Bone marrow (tissue), 2 donors: ENCODE measurements at places on chromosomes 11 and 22.

- no peak for DNase-seq
These were observed 10.7 kb downstream of the PCSK7 start for GRCh38 chr11:117220999-117221774.

DNA sequence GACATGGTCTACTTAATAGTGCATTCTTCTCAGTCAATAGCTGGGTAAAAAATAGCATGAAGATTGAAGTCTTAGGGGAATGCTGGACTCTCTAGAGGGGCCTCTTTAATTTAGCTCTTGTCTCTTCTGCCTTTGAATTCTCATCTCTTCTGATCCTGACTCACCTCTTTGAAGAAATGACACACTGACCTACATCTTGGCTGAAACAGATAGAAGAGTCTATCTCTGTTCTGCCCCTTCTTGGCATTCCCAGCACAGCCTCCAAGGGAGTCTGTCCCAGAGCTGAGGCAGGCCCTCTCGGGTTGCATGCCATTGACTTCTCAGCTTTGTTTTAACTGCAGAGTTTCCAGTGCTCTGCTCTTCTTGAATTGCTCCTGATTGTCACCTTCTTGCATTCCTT lies 55.7 kb downstream of the PTPRJ start:
- no peak for DNase-seq

DNA sequence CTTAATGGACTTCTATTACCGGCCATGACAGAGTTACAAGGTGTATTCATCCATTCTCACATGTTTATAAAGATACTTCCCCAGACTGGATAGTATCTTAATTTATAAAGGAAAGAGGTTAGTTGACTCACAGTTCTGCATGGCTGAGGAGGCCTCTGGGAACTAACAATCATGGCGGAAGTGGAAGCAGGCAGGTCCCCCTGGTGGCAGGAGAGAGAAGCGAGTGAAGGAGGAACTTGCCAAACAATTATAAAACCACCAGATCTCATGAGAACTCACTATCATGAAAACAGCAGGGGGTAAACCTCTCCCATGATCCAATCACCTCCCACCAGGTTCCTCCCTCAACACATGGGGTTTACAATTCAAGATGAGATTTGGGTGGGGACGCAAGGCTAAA lies 170.0 kb upstream of the PDGFD start:
- DNase-seq = no peak

GRCh38 chr11:66727282-66728037 lies 1.6 kb downstream of the SPTBN2 start:
- no peak for DNase-seq

- DNase-seq = no peak
These were observed 324.5 kb downstream of the LRRC4C start for GRCh38 chr11:41134971-41135370.
